Adipocyte (in vitro differentiated cells): ENCODE measurements at places on chromosomes 3 and 15.
A peak's percentile ranks its signal among the peaks of the same experiment; 100 is the strongest.

DNA sequence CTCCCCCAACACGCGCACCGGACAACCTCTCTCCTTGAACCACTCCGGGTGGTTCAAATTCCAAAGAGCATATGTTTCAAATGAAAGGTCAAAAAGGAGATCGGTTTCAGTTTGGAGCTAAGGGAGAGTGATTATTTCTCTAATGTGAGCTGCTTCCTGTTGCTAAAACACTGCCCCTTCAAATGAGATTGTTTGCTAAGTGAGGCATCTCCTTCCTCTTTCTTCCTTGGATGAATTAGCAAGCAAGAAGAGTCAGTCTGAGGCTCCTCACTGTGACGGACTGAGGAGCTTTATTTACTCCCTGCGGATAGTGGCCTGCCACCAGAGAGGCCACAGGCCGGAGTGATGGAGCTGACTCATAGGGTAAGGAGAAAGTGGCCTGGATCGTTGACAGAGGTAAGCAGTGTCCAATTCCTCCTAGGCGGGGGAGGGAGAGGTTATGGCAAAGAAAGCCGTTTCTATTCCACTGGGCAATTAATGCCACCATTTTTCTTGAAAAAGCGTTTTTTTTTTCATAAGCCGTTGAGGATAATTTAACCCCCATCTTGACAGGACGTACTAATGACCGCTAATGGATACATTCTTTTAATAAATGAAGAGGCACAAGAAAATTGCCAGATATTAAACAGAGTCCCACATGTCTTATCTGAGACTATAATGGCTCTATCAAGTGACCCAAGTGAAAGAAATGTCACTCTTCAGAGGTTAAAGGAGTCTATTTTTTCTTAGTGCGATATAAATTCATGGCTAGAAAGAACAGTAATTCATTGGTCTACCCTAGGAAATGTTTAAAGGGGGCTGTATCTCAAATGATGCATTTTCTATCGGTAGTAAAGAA, 167.0 kb upstream of the ANKRD28 start:
- DNase-seq, result peak; percentile 70

DNA sequence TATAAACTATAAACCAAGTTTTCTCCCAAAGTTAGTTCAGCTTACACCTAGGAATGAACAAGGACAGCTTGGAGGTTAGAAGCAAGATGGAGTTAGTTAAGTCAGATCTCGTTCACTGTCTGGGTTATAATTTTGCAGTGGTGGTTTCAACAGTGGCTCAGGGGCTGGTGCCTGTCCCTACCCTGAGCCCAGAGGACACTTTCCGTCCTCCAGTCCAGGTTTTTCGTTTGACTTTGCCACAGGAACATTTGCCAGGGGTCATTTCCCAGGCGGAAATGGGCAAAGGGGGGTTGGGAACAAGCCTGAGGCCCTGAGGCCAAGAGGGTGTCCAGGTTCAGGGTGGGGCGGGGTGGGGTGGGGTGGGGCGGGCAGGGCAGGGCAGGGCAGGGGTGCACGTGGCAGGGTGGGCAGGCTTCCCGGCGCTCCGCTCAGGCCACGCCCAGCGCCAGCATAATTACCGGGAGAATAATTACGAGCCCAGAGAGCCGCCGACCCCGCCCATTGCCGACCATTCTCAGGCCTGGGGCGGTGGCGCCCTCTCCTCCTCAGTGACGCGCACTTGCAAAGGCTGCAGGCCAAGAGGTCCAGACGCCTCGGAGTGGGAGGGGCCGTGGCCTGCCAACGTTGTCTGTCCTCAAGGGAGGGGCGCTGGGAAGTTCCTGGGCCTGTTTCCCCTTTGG, 70.4 kb downstream of the KLF13 start:
- DNase-seq, result peak; percentile 67

DNA sequence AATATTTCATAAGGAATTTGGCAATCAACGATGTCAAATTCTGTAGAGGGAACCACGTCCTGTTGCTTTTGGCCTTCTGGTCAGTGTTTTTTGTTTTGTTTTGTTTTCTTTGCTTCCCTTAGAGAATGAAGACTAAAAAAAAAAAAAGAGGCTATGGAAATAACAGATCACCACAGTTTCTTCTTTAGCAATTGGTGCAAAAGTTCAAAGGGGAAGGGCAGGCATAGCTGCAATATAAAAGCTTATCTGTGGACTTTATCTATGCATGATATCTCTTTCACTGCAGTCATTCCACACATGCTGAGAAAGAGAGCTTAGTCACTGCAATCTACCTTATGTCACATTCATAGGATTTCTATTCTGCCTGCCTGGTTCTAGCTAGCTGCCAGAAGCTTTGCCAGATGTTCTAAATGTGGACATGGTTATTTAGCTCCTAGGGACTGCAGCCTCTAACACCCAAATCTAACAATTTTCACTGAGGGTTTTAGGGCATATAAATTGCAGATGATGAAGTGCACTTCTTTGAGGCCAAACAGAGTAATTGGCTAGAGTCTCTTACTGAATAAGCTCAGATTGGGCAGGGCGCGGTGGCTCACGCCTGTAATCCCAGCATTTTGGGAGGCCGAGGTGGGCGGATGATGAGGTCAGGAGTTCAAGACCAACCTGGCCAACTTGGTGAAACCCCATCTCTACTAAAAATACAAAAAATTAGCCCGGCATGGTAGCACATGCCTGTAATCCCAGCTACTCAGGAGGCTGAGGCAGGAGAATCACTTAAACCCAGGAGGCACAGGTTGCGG, 637.2 kb downstream of the NTRK3 start:
- DNase-seq, result peak; percentile 65

- no peak for DNase-seq
Observed at GRCh38 chr3:52703341-52703740, 2.2 kb downstream of the GLT8D1 start.

DNA sequence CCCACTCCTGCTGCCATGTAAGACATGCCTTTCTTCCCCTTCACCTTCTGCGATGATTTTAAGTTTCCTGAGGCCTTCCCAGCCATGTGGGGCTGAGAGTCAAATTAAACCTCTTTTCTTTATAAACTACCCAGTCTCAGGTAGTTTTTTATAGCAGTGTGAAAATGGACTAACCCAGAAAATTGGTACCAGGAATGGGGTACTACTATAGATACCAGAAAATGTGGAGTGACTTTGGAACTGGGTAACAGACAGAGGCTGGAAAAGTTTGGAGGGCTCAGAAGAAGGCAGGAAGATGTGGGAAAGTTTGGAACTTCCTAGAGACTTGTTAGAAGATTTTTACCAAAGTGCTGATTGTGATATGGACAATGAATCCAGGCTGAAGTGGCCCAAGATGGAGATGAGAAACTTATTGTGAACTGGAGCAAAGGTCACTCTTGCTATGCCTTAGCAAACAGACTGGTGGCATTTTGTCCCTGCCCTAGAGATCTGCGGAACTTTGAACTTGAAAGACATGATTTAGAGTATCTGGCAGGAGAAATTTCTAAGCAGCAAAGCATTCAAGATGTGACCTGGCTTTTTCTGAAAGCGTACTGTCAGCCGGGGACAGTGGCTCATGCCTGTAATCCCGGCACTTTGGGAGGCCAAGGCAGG, 52.7 kb downstream of the TMCC1 start:
- no peak for DNase-seq

- no peak for DNase-seq
Observed at GRCh38 chr3:14473411-14473891, 66.7 kb downstream of the GRIP2 start.

DNA sequence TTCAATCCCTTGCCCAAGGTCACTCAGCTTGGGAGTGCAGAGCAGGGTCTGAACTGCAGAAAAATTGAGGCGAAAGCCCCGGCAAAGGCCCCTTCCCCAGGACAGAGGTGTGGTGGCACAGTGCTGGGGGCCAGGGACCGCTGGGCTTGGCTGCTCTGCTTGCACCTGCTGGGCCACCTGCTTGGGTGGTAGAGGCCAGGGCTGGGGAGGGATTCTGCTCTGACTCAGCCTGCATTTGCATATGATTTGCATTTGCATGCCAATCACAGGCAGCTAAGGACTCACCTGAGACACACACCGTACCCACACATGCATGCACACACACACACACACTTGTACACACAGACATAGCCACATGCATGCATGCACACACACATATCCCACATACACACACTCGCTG, 9.9 kb downstream of the GRM2 start:
- no peak for DNase-seq

- DNase-seq, result no peak
Observed at GRCh38 chr3:103711670-103712069, 1276.9 kb downstream of the ZPLD1 start.

- no peak for DNase-seq
Observed at GRCh38 chr3:161737171-161737570, 240.6 kb downstream of the OTOL1 start.

DNA sequence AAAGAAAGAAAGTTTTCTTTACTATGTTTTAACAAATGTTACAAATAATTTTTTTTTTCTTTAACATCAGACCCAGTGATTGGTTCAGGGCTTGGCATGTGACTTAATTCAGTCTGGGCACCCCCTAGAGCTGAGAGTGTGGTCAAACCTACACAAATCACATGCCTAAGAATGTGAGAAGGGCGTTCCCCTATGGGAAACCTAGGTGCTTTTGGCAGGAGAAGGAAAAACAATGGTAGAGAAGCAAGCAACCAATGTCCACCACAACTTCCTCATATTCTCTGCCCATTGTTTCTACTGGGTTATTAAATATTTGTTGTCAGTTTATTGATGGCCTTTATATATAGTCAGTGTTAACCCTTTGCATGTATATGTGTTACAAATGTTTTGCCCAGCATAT, 21.4 kb upstream of the PIAS1 start:
- no peak for DNase-seq

DNA sequence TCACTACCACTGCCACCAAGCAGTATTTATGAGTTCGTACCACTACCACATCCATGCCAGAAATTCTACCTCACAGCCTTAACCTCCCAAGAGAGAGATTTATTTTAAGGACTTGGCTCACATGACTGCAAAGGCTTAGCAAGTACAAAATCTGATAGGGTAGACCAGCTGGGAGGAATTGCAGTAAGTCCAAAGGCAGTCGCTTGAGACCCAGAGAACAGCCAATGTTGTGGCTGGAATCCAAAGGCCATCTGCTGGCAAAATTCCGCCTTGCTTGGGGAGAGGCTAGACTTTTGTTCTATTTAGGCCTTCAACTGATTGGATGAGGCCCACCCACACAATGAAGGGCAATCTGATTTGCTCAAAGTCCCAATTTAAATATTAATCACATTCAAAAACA, 101.4 kb upstream of the STT3B start:
- DNase-seq, result no peak

- no peak for DNase-seq
Observed at GRCh38 chr3:172846706-172847105, 96.2 kb downstream of the ECT2 start.

GRCh38 chr15:33154351-33155166, 40.0 kb downstream of the FMN1 start:
- peak; percentile 49 for DNase-seq

- no peak for DNase-seq
Observed at GRCh38 chr3:159030138-159030670, 228.3 kb downstream of the MFSD1 start.

DNA sequence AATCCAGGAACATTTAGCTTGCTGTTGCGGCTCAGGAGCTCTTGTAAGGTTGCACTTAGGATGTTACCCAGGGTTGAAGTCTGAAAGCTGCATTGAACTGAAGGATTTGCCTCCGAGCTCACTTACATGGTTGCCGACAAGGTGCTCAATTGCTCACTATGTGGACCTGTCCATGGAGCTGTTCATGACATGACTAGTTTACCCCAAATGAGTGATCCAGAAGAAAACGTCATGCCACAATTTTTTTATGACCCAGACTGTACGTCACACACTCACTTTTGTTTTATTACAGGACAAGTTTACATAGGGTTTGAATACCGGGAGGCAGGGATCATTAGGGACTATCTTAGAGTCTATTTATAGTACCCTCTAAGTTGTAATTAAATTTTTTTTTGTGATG, 21.0 kb upstream of the CLDN11 start:
- no peak for DNase-seq

- no peak for DNase-seq
Observed at GRCh38 chr3:62525281-62525680, 151.9 kb upstream of the FEZF2 start.

- DNase-seq, result no peak
Observed at GRCh38 chr3:23991306-23991682, 46.2 kb downstream of the NR1D2 start.
